ENCODE measurements at places on chromosomes 2 and 18. TPM values are rescaled to one million over a fixed set of nuclear protein-coding genes. Genes with fewer than 3 reads are reported as not detected.

DNA sequence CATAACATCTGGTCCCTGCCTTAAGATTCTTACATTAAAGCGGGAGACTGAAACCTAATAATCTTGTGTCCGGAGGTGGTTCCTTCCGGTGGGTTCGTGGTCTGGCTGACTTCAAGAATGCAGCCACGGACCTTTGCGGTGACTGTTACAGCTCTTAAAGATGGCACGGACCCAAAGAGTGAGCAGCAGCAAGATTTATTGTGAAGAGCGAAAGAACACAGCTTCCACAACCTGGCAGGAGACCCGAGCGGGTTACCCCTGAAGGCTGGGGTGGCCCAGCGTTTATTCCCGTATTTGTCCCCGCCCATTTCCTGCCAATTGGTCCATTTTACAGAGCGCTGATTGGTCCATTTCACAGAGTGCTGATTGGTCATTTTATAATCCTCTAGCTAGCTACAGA lies 122.3 kb upstream of the SIX2 start:
- DNase-seq = peak; percentile 87

Gene GREB1
- 0.39 TPM for total RNA-seq

Gene LOXHD1
- total RNA-seq = not detected

- no peak for DNase-seq
These were observed 523.1 kb upstream of the ID2 start for GRCh38 chr2:8158711-8159110.

DNA sequence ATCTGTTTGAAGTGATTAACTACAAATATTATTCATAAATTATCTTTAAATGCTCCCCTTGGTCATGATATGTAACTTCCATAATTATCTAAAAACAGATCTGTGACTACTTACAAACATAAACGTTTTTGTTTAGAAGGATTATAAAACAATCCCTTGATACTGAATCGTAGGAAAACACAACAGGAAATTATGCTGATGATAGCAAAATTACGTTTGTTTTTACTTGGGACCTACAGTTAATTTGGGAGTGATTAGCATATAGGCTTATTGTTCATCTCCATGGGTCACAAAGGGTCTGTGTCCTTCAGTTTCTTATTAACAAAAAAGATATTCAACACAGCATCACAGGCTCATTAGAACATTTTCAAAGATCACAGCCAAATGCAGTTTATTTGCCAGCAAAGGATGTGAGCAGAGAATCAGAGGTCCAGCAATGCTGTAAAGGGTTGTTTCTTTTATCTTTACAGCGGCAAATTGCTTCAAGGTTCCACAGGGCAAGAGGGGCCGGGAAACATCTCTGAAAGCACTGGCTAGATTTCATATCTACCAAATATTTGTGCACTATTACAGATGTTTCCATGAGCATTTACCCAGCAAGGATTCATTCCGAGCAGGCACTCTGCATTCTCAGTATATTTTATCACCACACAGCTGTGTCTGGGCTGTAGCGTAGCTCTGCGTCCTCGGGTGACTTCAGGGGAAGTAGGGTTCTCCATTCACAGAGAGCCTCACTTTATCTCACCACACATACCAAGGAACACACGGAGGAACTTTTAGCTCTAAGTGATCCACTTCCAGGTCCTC lies 4.1 kb downstream of the CCDC195 start:
- no peak for DNase-seq

- peak; percentile 38 for DNase-seq
These were observed at the start of gene PRKCE for GRCh38 chr2:45651415-45652089. TSS of gene PRKCE (plus strand) at chr2:45651675.

Measured in M059J (cell line).